ENCODE measurements at places on chromosomes 1 and 21.
A peak's percentile ranks its signal among the peaks of the same experiment; 100 is the strongest.

DNA sequence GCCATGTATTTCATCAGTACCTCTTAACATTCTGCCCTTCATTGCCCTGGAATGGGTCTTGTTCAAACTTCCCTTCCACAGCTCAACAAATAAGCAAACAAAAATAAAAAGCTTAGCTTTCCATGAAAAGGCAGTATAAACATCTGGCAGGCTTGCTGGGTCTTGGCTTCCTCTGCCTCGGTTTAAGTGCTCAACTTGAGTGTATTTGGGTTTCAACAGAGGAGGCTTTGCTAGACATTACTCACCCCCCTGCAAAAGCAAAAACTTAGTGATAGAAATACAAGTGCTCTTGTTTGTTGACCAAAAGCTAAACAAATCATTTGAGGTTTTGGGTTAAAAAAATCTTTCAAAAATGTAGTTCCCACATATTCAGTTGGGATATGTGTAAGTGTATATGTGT lies 518.5 kb downstream of the PLPP3 start:
- DNase-seq, result no peak

DNA sequence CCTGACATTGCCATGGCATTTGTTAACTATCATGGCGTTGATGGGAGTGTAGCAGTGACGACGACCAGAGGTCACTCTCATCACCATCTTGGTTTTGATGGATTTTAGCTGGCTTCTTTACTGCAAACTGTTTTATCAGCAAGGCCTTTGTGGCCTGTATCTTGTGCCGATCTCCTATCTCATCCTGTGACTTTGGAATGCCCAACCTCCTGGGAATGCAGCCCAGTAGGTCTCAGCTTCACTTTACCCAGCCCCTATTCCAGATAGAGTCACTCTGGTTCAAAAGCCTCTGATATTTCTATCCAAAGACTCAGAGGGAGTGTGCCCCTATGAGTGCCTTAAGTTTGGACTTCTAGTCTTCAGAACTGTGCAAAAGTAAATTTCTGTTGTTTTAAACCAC lies 130.1 kb downstream of the ADAMTS1 start:
- DNase-seq, result no peak

DNA sequence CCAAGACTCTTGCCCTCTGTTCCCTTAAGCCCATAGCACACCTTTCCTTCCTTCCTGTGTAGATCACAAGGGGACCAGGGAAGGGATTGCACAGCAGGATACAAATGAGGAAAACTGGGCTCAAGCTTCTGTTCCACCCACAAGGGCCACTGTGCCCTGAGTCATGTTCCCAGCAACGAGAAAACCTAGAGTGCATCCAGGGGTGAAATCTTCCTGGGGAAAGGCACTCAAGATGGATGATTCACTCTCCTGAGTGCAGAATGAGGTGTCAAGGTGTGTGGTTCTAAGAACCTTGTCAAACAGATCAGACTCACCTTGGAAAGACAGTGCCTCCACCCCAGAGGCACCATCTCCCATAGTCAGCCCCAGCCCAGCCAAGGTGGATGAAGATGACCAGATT lies 40.7 kb upstream of the EYA3 start:
- DNase-seq, result no peak

DNA sequence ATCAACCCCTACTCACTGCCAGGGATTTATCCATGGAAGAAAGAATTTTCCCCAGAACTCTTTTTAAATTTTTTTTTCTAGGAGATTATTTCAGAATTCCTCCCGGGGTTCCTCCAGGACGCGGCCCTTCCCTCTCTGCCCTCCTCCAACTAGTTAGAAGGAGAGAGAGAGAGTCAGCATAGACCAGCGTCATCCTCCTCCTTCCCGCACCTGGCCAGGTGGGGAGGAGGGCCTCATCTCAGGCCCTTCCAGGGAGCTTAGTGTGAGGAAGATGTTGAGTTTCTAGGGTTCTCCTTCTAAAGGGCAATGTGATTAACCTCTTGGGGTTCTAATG lies 63.6 kb downstream of the CDK18 start:
- no peak for DNase-seq

DNA sequence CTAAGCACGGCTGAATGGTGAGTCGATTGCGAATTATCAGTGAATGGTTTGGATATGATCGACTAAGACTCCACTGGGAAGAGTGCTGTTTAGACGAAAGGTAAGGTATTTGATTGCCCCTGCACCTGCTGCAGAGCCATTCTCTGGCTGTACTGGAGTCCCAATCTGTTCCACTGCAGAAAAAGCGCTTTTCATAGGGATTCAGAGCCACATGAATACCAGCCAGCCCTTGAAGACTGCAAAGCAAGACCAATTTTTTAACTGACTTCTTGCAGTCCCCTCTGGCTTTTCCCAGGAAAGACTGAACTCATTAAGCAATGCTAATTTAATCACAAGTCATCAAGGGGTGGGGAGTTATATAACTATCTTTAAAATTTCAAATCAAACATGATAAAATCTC lies 1.3 kb downstream of the GREM2 start:
- no peak for DNase-seq

DNA sequence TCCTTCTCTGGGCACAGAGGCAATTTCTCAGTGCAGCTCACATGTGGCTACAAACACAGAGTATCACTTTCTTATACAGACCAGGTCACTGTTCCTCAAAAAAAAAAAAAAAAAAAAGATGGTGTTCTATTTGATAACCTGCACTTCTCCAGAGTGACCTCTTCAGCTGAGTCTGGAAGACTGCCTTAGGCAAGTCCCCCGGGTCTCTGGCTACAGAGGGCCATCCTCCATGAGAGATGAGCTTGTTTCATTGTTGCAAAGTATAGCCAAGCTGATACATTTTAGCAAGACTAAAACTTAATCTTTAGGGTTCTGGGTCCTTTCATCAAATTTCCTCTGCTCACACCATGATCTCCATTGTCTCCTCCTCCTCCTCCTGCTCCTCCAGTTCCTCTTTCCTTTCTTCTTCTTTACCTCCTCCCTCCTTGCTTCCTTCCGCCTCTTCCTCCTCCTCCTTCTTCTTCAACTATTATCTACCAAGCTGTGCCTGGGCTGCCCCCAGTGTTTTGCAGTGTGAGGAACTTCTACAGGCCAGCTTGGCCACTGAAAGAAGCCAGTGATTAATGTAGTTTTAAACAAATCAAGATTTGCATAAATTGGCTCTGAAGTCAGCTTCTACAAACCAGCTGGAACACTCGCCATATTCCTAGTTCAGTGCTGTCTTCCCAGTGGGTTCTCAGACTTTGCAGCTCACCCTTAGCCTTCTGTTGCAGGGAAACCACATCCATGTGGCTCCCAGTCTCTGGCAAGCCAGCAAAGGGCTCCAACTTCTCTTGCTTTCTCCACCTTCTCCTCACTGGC lies 139.4 kb downstream of the RUNX1 start:
- no peak for DNase-seq

DNA sequence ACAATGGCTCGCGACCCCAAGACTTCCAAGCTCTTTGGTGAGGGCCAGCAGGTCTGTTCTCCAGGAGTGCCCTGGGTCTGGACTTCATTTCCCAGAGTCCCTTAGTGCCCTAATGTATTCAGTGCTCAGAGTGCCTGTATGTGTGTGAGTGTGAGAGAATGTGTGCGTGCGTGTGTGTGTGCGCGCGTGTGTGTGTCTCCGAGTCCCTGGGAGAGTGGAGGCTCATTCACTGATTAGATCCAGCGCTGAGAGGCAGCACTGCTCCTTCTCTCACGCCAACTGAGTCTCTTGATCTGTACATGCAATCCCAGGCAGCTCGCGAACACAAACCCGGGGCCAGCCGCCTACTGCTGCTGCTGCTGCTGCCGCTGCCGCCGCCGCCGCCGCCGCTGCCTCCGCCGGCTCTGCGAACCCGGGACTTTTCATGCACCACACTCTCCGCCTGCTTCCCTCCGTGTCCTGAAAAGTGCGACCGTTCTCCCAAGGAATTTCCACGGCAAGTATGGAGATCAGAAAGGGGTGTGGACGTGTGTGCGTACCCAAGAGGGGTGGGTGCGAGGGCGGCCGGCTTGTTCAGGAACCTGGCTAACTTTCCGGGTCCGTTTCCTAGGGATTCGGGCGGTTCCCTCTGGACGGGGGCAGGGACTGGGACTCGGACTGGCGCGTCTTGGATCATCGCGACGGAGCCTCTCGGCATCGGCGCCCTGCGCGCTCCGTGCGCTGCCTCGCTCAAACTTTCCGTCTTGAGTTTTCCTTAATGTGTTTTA lies at the start of gene RNF220:
Gene RNF220 (plus strand): TSS at position 225 of the 767 bp plus-strand sequence.
- DNase-seq, result peak; percentile 49

GRCh38 chr1:38151399-38151798 lies 104.8 kb upstream of the POU3F1 start:
- no peak for DNase-seq

GRCh38 chr21:20163167-20163566 lies 835.0 kb upstream of the NCAM2 start:
- DNase-seq, result no peak

- no peak for DNase-seq
Measured at GRCh38 chr1:24316645-24317044, 2.5 kb upstream of the GRHL3 start.

DNA sequence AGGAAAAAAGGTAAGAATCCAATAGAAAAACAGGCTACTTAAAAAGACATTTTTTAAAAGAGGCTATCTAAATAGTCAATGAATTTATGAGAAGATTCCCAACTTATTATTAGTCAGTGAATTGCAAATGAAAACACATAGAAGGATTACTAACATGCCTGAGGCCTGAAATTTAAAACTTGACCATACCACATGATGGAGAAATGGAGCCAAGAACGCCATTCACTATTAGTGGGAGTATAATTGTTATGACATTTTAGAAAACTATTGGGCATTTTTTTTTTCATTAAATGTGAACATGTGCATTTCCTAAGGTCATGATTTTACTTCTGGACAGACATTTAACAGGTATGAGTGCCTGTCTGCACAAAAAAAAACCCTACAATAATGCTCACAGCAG lies 24.8 kb upstream of the OR2B11 start:
- no peak for DNase-seq

DNA sequence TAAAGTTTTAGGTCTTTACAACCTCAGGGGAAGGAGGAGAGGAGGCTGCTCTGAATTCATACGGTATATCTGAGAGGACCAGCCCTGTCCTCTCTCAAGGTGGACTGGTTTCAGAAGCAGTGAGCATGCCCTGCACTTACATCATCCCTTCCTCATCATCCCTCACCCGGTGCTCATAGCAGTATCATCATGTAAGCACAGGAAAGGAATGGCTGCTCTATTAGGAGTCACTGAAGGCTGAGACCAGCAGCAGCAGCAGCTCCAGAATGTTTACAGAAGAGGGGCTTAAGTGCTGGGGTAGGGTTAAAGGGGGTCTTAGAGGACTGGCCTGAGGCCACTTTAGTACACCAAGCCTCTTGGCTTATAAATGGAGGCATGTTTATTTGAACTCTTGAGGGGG lies 185.9 kb downstream of the AK5 start:
- no peak for DNase-seq

DNA sequence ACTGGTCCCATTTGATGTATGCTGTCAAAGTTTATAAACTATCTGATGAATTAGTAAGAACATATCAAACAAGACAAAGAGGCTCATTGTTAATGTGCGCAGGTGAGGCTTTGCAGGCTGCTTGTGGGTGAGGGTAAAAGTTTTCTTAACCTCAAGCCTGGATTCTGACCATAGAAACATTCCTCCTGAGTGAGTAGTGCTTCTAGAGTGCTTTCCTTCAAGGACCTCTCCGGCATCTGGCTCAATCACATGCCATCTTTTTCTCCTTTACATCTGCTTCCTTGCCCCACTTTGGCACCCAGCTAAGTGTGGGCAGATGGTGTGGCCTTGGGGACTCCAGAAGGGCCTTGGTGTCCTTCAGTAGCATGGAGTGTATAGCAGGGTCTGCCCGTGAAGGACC lies 104.0 kb downstream of the ROR1 start:
- no peak for DNase-seq
